ENCODE measurements at places on chromosomes 13 and 19.

DNA sequence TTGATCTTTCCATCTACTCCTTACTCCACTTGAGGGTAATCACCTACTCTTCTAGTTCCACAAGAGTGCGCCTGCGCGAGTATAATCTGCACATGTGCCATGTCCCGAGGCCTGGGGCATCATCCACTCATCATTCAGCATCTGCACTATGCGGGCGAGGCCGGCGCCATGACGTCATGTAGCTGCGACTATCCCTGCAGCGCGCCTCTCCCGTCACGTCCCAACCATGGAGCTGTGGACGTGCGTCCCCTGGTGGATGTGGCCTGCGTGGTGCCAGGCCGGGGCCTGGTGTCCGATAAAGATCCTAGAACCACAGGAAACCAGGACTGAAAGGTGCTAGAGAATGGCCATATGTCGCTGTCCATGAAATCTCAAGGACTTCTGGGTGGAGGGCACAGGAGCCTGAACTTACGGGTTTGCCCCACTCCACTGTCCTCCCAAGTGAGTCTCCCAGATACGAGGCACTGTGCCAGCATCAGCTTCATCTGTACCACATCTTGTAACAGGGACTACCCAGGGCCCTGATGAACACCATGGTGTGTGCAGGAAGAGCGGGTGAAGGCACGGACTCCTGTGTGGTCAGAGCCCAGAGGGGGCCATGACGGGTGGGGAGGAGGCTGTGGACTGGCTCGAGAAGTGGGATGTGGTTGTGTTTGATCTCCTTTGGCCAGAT, 2.7 kb upstream of the KLK2 start:
- peak; percentile 71 for DNase-seq

- DNase-seq = no peak
Measured at GRCh38 chr13:30071969-30072817, 221.8 kb upstream of the UBL3 start.

DNA sequence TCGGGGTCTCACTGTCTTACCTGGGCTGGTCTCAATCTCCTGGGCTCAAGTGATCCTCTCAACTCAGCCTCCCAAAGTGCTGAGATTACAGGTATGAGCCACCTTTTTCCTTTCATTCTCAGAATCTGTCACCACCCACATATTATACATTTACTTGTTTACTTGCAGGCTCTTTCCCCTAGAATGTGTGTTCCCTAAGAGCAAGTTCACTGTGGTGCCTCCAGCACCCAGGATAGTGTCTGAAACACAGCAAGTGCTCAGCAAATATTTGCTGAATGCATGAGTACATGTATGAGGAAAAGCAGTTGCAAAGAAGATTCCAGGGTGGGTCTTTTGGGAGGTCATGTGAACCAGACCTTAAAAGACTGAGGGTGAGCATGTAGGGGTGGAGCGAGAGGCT, 96.8 kb downstream of the RGCC start:
- DNase-seq = no peak

- DNase-seq = no peak
Measured at GRCh38 chr13:100848304-100848703, 173.7 kb upstream of the TMTC4 start.

GRCh38 chr19:7408251-7408650, 59.5 kb downstream of the ARHGEF18 start:
- no peak for DNase-seq

DNA sequence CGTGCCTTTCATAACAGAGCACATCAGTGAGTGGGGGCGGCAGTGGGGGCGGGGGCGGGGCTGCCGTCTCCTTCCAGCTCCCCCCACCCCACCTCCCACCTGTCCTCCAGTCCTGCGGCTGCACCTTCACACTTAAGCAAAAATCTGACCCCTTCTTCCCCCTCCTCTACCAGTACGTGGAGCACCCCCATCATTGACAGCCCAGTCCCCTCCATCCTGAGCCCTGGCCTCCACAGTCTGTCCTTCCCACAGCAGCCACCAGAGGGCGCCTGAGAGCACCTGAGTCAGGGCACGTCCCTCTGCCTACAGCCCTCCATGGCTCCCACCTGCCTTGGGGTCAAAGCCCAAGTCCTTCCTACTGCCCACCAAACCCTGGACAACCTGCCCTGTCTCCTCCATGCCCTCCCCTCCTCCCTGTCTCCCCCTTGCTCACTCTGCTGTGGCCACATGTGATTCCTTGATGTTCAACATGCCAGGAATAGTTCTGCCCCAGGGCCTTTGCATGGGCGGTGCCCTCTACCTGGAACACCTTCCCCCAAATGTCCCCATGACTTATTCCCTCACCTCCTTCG, 4.0 kb downstream of the EBI3 start:
- peak; percentile 85 for DNase-seq

- DNase-seq = no peak
Measured at GRCh38 chr13:90222758-90223157, 1124.7 kb upstream of the MIR17HG start.

GRCh38 chr13:30668312-30668711, 50.6 kb downstream of the USPL1 start:
- no peak for DNase-seq

DNA sequence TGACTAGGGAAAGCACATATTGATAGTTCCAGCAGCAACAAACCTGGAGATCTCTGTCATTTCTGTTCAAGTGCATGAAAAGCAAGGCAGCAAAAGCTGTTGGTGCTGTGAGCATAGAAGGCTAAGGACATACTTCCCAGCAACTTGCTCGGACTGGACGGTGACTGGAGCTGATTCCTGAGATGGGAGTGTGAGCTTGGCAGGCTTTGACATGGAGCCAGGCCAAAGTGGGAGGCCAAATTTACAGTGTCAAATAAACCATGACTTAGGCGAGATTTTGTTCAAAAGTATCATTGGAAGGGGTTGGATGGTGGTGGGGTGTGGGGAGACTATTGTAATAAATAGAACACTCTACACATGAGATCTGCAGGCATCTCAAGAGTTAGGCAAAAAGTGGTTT, 5.9 kb upstream of the ARGLU1 start:
- no peak for DNase-seq

Measured in H9 (cell line).